ENCODE measurements at places on chromosomes 4 and X.

DNA sequence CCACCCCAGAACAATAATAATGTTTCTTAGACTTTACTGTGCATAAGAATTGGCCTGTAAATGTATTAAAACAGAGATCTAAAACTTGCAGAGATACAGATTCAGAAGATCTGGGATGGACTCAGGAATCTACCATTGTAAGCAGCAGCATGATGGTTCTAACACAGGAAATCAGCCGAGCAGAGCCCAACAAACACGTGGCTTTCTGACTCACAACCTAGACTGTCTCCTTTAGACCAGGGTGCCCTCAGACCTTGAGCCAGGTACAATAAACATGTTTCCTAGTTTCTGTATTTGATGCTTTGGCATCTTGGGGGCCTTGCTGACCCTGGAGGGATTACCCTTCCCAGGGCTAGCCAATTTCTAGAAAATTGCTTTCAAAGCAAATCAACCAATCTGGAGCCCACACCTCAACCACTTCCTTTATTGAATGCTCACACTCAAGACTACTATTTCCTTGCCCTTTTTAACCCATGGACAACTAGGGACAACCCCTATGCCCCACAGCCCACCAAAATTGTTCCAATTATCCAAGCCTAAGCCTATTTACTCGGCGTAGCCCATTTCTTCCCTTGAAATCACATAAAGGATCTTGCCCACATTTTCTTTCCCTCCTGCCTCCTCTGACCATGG lies 80.5 kb downstream of the TBC1D9 start:
- no peaks in the 10 kb centered on the region for H3K4me1 ChIP-seq
- H3K27ac ChIP-seq = no peak overlapping the region
- no peak overlapping the region for H3K4me3 ChIP-seq
- no peaks in the 10 kb centered on the region for H3K36me3 ChIP-seq
- no peak for DNase-seq
- H3K27me3 ChIP-seq = peaks cover 15% of the 10 kb centered on the region

GRCh38 chr4:175703956-175704600 lies 108.0 kb downstream of the GPM6A start:
- no peaks in the 10 kb centered on the region for H3K36me3 ChIP-seq
- H3K27ac ChIP-seq = no peak overlapping the region
- no peaks in the 10 kb centered on the region for H3K4me1 ChIP-seq
- no peak for DNase-seq
- H3K4me3 ChIP-seq = no peak overlapping the region

DNA sequence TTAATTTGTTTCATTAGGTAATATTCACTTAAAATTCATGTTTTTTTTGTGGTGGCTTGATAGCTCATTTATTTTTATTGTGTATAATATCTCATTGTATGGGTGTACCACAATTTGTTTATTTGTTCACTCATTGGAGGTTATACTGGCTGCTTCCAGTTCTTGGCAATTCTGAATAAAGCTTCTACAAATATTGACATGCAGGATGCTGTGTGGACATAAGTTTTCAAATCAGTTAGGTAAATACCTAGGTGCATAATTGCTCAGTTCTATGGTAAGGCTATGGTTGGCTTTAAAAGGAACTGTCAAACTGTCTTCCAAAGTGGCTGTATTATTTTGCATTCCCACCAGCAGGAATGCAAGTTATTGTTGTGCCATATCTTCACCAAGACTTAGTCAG lies 504.5 kb upstream of the GALNTL6 start:
- no peak for DNase-seq
- no peak overlapping the region for H3K4me3 ChIP-seq
- H3K36me3 ChIP-seq = no peaks in the 10 kb centered on the region
- no peaks in the 10 kb centered on the region for H3K27me3 ChIP-seq
- H3K4me1 ChIP-seq = no peaks in the 10 kb centered on the region

GRCh38 chr4:104492183-104492771 lies 2.4 kb downstream of the CXXC4 start:
- no peak for DNase-seq
- H3K4me3 ChIP-seq = peak overlapping the region; percentile 64
- no peak overlapping the region for H3K27ac ChIP-seq
- no peaks in the 10 kb centered on the region for H3K36me3 ChIP-seq

- no peaks in the 10 kb centered on the region for H3K27me3 ChIP-seq
- DNase-seq = no peak
- H3K4me3 ChIP-seq = no peak overlapping the region
- H3K27ac ChIP-seq = no peak overlapping the region
Measured at GRCh38 chrX:132834109-132834508, 124.3 kb downstream of the HS6ST2 start.

DNA sequence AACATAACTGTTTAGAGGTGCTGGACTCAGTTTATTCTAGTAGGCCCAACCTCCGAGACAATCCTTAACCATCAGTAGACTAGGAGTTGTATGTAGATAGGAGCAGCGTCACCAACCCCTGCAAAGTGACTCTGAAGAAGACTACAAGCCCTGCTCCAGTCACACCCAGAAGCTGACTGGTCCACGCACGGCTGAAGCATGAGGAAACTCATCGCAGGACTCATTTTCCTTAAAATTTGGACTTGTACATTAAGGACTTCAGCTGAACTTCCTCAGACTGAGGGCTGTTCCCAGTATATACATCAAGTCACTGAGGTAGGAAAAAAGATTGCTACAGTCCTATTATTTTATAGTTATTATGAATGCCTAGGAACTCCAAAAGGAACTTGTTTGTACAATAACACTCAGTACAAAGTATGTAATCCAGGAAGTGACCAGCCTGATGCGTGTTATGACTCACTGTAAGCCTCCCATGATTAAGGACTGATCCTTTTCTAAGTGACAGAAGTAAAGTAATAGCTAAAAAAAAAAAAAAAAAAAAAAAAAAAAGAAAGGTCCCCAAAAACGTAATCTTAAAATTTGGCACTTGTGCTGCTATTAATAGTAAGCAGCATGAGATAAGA lies 41.6 kb upstream of the UGT2B7 start:
- no peaks in the 10 kb centered on the region for H3K36me3 ChIP-seq
- no peak overlapping the region for H3K27ac ChIP-seq
- no peaks in the 10 kb centered on the region for H3K27me3 ChIP-seq

GRCh38 chrX:141279476-141279875 lies 37.2 kb upstream of the SPANXC start:
- no peak overlapping the region for H3K4me3 ChIP-seq
- H3K36me3 ChIP-seq = no peaks in the 10 kb centered on the region
- no peaks in the 10 kb centered on the region for H3K27me3 ChIP-seq
- no peak overlapping the region for H3K27ac ChIP-seq

DNA sequence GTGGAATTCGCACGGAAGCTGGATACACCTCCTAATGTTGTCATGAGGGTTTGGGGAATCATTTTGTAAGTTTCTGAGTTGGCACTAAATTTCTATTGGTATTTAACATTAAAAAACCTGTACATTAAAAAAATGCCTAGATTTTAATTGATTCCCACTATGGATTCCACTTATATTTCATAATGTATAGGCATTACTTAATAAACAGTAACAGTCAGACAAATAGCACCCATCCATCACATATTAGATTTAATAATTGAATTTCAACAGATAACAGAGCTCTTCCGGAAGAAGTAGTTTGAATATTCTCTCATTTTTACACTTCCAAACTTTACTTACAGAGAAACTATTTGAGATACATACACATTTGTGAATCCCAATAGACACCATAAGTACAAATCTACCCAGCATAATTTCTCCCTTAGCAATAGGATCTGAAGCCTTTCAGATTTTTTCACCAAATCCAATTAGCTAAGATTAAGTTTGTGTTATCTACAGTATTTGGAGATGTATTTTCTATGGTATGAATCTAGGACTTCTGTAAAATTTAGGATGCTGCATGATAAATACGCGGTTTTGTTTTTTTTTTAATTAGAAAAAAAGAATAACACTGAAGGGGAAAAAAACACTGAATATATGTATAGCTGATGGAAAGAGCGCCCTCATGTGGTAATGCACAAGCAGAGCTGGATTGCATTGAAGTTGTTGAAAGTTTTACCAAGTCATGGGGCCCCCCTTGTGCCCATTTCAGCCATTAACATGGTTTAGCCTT lies 12.2 kb upstream of the ODAM start:
- H3K36me3 ChIP-seq = no peaks in the 10 kb centered on the region
- peak; percentile 71 for DNase-seq
- no peak overlapping the region for H3K27ac ChIP-seq

- no peaks in the 10 kb centered on the region for H3K27me3 ChIP-seq
- no peak for DNase-seq
- H3K4me3 ChIP-seq = no peak overlapping the region
- no peaks in the 10 kb centered on the region for H3K4me1 ChIP-seq
- H3K36me3 ChIP-seq = no peaks in the 10 kb centered on the region
- H3K27ac ChIP-seq = no peak overlapping the region
Measured at GRCh38 chr4:181951265-181951664, 291.9 kb upstream of the TENM3 start.

GRCh38 chr4:155629183-155629825 lies 37.3 kb upstream of the GUCY1A1 start:
- peak overlapping the region; percentile 1 for H3K4me3 ChIP-seq
- H3K4me1 ChIP-seq = peaks cover 17% of the 10 kb centered on the region
- H3K27ac ChIP-seq = peak overlapping the region; percentile 56
- H3K27me3 ChIP-seq = no peaks in the 10 kb centered on the region
- H3K36me3 ChIP-seq = no peaks in the 10 kb centered on the region

GRCh38 chr4:19239565-19239964 lies 1012.1 kb upstream of the SLIT2 start:
- no peaks in the 10 kb centered on the region for H3K4me1 ChIP-seq
- H3K27me3 ChIP-seq = no peaks in the 10 kb centered on the region
- H3K27ac ChIP-seq = no peak overlapping the region
- no peak for DNase-seq
- no peaks in the 10 kb centered on the region for H3K36me3 ChIP-seq

GRCh38 chr4:19478791-19479190 lies 772.9 kb upstream of the SLIT2 start:
- no peak for DNase-seq

DNA sequence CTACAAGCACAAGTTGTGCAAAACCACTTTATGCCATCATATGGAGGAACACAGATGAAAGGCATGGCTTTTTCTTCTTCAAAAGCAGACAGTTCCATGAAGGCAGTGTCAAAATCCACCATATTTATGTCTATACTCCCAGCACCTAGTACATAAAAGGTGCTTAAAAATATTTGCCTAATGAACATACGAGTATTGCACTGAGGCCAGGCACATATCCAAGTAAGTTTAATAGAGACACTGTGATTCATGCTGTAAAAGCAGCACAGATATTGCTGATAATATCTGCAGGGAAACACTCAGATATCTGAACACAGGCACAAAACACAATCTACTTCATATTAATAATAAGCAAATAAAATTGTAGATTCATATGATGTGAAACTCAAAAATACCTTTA lies 48.1 kb upstream of the CXCL8 start:
- H3K36me3 ChIP-seq = no peaks in the 10 kb centered on the region
- peaks cover 2% of the 10 kb centered on the region for H3K27me3 ChIP-seq
- no peak overlapping the region for H3K27ac ChIP-seq

- no peaks in the 10 kb centered on the region for H3K4me1 ChIP-seq
- DNase-seq = no peak
- no peaks in the 10 kb centered on the region for H3K27me3 ChIP-seq
Measured at GRCh38 chr4:68927165-68927564, 24.4 kb downstream of the UGT2A3 start.

DNA sequence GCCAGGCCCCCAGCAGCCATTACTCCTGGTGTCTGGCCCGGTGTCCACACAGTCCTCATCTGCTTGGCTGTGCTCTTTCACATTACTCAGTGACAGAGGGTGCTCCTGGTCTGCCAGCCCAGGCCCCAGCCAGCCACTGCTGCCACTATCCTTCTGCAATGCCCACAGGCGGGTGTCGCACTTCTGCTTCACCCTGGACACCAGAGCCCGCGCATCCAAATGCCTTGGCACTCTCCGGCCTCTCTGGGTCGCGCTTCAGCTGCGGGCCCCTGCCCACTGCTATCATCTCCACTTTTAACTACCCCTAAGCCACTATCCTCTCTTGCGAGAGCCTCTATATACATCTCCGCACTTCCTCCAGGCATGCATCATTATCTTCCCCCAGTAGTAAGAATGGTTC lies 76.4 kb upstream of the UCP1 start:
- no peak overlapping the region for H3K27ac ChIP-seq
- no peak for DNase-seq
- H3K36me3 ChIP-seq = no peaks in the 10 kb centered on the region
- no peaks in the 10 kb centered on the region for H3K4me1 ChIP-seq

- H3K27ac ChIP-seq = no peak overlapping the region
- DNase-seq = no peak
- no peaks in the 10 kb centered on the region for H3K27me3 ChIP-seq
- H3K4me1 ChIP-seq = no peaks in the 10 kb centered on the region
- H3K36me3 ChIP-seq = no peaks in the 10 kb centered on the region
- H3K4me3 ChIP-seq = no peak overlapping the region
Measured at GRCh38 chr4:38382520-38382919, 281.5 kb upstream of the KLF3 start.

GRCh38 chr4:112029771-112030171 lies 115.5 kb upstream of the FAM241A start:
- H3K4me1 ChIP-seq = no peaks in the 10 kb centered on the region
- H3K27ac ChIP-seq = no peak overlapping the region
- peaks cover 15% of the 10 kb centered on the region for H3K27me3 ChIP-seq
- DNase-seq = no peak
- H3K36me3 ChIP-seq = no peaks in the 10 kb centered on the region
- no peak overlapping the region for H3K4me3 ChIP-seq

DNA sequence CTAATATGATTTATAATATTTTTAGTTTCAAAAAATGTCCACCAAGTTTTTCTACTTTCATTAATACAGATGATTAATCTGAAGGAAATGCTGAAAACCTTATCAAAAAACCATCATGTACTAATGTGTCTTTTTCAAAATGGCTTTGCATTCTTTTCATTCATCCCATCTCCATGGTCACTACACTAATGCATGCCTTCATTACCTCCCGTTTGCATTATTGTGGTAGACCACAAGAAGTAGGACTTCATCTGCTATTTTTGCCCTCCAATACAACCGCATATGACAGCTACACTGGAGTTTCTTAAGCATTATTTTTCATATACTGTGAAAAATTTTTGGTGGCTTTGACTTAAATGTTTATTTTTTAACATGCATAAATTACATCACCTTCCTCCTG lies 37.9 kb upstream of the FSTL5 start:
- H3K27me3 ChIP-seq = no peaks in the 10 kb centered on the region
- H3K4me3 ChIP-seq = no peak overlapping the region
- H3K36me3 ChIP-seq = no peaks in the 10 kb centered on the region
- DNase-seq = no peak

DNA sequence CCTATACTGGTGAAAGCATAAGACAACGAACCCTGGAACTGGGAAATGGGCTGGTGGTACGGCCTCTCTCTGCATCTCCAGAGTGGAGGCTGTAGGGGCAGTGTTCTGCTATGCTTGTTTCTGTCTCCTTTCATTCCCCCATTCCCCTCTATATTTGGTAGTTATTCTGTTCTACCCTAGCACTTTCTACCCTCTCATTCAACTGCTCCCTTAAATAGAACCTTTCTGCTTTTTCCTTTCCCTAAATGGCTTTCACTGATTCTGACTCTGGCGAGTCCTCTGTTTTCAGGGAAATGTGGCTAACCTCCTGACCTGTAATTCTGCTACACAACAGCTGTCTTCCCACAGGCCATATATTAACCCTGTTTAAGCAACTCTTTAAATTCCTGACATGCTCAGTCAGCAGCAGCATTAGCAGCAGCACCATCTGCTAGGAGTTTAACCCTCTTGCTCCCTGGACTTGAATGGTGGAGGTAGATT lies 94.2 kb downstream of the CXCL13 start:
- no peaks in the 10 kb centered on the region for H3K36me3 ChIP-seq
- H3K4me1 ChIP-seq = no peaks in the 10 kb centered on the region
- no peak for DNase-seq
- H3K4me3 ChIP-seq = no peak overlapping the region
- no peak overlapping the region for H3K27ac ChIP-seq
